ENCODE measurements at places on chromosomes 4 and X.
A peak's percentile ranks its signal among the peaks of the same experiment; 100 is the strongest.

GRCh38 chr4:138389976-138390685 is 148.0 kb upstream of the SLC7A11 start:
- DNase-seq = peak; percentile 28

DNA sequence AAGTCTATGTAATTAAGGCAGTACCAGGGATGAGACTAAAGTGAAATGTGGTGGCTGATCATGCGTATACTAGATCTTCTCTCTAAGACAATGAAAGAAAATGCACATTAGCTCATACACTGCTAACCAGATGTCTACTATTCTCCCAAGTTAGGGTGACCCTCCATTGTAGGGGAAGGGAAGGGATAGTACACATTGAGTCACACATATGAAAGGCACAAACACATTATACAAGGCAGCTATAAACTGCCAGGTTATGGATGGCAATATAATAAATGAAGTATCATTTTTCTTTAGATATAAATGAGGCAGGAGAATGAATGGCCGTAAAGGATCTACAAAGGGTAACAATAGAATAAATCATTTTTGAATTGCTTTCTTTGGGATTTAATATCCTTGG is 4.5 kb downstream of the SHROOM3 start:
- no peak for DNase-seq

DNA sequence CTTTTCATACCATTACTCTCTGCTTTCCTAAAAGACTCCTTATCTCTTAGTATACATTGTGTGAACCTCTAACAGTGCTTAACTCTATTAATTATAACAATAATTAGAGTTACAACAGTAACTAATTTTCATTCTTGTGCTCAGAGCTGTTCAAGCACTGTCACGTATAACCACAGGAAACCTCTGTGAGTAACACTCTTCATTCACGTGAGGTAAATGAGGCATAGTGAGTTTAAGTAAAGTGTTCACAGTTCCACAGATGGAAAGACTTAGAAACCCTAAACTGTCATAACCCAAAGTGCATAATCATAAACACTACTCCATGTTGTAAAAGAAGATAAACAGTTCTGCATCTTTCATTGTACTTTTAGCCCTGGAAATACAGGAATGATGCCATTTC is 222.4 kb downstream of the CCSER1 start:
- no peak for DNase-seq

GRCh38 chr4:55510685-55511084 is 36.0 kb downstream of the CLOCK start:
- DNase-seq = no peak

- DNase-seq = peak; percentile 18
Observed at GRCh38 chr4:69489856-69490255, 5.8 kb downstream of the UGT2B4 start.

DNA sequence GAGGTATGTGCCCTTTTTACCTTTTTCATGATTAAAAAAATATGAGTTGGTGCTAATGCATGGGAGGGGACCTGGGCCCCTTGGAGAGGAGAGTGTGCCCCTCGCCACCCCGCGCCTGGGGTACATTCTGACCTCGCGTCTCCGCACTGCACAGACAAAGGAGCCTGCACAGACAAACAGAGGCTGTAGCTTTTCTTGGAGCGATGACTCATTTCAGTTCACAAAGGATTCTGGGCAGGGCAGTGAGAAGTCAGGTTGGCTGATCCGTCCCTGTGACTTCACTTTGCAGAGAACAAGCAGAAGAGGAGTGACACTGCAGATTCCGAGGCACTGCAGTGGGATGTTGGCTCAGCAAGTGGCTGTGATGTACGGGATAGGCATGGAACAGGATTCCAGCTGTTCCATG is 82.9 kb downstream of the STOX2 start:
- peak; percentile 87 for DNase-seq

GRCh38 chr4:95572304-95572991 is 23.7 kb upstream of the UNC5C start:
- no peak for DNase-seq

DNA sequence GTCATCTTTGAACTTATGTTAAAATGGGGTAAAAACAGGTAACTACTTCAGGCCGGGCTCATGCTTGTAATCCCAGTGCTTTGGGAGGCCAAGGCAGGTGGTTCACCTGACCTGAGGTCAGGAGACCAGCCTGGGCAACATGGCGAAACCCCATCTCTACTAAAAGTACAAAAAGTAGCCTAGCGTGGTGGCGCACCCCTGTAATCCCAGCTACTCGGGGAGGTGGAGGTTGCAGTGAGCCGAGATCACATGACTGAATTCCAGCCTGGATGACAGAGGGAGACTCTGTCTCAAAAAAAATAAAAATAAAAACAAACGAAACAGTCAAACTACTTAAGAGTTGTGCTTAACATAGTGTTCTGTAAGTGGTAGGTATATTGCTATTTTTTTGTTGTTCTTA is 2.5 kb downstream of the DDX3X start:
- no peak for DNase-seq

DNA sequence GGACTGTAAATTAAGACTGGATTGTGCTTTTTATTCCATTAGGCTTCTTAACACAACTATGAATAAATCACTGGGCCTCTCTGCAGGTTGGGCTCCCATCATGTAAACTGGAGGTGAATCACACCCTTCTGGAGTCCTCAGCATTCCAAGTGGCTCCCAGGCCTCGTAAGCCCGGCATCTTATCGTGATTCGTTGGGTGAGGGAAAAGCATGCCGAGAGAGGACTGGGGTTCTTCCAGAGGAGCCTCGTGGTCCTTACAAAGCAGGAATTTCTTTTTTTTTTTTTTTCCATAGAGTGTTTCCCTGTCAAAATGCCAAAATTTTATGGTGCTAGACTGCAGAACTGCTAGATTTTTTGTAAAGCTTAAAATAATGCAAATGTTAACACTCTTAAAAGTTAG is 20.0 kb downstream of the CLDN22 start:
- peak; percentile 50 for DNase-seq

- DNase-seq = peak; percentile 41
Observed at GRCh38 chr4:16329125-16329796, 103.0 kb upstream of the TAPT1 start.

DNA sequence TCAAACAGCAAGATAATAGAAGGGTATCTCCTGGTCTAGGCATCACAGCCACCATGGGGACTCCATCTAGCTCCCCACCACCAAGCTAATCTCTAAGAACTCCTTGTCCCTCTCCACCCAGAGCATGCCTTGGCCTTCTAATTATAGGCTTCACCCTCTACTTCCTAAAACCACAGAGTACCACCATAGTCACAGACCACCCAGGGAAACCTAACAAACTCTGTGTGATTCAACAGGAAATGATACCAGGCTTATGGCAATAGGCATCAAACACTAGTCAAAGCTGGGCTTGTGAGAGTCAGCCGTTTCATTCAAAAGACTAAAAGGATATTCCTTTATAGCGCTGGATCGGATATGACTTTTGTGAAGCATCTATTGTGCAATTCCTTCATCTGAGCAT is 91.5 kb upstream of the NALF2 start:
- DNase-seq = no peak

DNA sequence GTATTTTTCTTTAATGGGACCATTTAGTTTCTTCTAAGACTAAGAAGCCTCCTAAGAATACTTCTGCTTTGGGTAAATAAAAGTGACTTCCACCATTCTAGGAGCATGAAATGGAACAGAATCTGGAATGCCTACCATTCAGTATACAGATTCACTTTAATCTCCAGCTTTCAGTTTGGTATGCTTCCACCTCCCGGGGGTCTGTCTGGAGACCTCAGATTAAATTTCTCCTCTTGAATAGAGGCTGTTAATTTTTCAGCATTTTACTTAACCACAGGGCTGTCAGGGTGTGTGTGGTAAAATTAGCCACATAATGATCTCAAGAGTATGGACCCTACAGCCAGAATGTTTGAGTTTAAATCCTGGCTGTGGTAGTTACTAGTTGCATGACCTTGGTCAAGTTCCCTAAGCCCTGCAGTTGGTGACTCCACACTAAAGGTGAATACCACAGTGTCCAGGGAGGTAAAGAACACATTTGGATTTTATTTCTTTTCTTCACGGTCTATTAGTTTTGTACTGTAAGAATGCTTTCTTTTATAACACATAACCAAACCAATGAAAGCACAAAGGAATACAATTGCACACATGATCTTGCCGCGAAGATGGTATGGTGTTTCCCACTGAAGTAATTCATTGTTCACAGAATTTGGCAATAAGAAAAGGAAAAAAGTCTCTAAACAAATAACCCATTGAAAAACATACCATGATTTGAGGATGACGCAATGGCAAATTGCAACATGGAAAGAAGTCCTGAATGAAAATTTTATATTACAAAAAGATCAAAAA is 37.3 kb upstream of the TRIM2 start:
- peak; percentile 75 for DNase-seq

GRCh38 chr4:15717086-15717485 is 14.2 kb downstream of the BST1 start:
- DNase-seq = peak; percentile 65
